ENCODE measurements at places on chromosomes 11 and 22.

GRCh38 chr11:119266517-119267255, 50.2 kb downstream of the MCAM start:
- no peaks in the 10 kb centered on the region for H3K27me3 ChIP-seq
- H3K4me3 ChIP-seq: peak overlapping the region; percentile 56
- DNase-seq: no peak

- DNase-seq: peak; percentile 73
- H3K4me1 ChIP-seq: peaks cover 30% of the 10 kb centered on the region
- no peak overlapping the region for H3K4me3 ChIP-seq
- H3K27me3 ChIP-seq: no peaks in the 10 kb centered on the region
Measured at GRCh38 chr22:39927544-39927943, 26.7 kb downstream of the GRAP2 start.

DNA sequence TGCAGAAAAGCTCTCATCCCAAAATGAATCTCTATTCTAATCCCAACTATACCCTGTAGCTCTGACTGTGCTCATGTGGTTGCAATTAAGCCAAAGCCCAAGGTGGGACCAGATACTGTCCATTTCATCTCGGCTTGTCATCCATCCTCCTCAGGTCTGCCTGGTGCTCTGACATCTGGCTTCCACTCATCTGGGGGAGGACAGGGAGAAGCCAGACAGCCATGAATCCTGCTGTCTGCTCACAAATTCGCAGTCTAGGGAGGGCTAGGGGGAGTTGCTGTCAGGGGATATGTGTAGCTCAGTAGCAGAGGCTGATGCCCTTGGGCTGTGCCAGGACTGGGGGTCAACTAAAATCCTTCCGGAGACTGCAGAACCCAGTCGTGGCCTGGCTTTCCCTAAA, 167.1 kb downstream of the ETS1 start:
- H3K4me3 ChIP-seq: no peak overlapping the region
- no peaks in the 10 kb centered on the region for H3K36me3 ChIP-seq
- H3K4me1 ChIP-seq: peaks cover 81% of the 10 kb centered on the region
- H3K27ac ChIP-seq: no peak overlapping the region
- no peaks in the 10 kb centered on the region for H3K27me3 ChIP-seq

DNA sequence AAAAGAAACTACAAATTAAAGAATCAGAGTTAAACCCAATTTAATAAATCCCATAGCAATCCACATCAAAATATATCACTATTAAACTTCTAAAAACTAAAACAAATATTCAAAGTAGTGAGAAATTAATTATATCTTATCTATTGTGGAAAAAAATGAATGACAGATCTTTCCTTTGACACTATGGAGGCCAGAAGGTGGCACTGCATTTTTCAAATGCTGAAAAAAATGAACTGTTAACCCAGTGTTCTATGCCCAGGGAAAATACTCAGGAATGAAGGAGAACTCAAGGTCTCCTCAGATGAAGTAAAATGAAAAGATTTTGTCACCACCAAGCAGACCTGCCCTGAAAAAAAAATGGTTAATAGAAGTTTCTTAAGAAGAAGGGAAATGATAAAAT, 27.7 kb downstream of the TYR start:
- no peaks in the 10 kb centered on the region for H3K36me3 ChIP-seq
- H3K27me3 ChIP-seq: no peaks in the 10 kb centered on the region
- H3K27ac ChIP-seq: no peak overlapping the region
- DNase-seq: no peak

DNA sequence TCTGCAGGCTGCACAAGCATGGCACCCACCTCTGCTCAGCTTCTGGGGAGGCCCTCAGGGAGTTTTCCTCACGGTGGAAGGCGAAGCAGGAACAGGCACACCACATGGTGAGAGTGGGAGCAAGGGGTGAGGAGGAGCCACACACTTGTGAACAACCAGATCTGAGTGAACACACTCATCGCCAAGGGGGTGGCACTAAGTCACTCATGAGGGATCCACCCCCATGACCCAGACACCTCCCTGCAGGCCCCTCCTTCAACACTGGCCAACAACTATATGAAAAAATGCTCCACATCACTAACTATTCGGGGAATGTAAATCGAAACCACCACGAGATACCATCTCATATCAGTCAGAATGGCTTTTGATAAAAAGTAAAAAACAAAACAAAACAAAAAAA, 722 bp upstream of the KRTAP5-2 start:
- peaks cover 49% of the 10 kb centered on the region for H3K27me3 ChIP-seq
- no peaks in the 10 kb centered on the region for H3K36me3 ChIP-seq
- no peaks in the 10 kb centered on the region for H3K4me1 ChIP-seq
- H3K4me3 ChIP-seq: no peak overlapping the region
